ENCODE measurements at places on chromosomes 7 and 10.

- DNase-seq = peak; percentile 67
Observed at GRCh38 chr10:72322280-72323058, 32.2 kb downstream of the DNAJB12 start.

DNA sequence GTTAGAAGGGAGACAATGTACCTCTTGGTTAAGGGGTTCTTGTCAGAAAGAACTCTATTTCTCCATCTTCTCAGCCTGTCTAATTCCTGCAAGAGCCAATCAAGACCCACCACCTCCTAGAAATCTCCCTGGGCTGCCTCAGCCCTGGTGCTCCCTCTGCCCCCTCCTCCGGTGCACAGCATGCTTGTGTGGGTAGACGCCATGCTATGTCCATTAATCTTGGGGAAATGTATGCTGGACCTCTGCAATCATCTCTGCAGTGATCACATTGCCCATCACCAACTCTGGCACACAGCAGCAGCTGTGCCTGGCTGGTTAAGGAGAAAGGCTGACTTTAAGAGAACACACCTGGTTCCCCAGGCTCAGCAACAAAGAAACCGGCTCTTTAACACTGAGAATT lies 37.3 kb downstream of the SH3PXD2A start:
- no peak for DNase-seq

DNA sequence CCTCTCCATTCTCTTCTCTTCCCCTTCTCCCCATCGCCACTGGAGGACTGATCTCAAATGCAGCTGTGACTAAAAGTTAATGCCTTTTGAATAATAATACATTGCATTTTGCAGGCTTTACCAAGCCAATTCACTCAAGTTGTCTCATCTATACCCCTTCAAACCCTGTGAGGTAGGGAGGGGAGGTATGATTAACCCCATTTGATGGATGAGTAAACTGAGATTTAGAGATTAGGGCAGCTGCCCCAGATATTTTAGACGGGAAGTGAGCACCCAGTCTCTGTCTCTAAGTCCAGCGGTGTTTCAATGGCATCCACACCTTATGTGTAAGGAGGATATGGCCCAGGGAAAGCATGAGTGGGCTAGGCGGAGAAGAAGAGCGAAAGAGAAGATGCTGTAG lies 1.1 kb downstream of the CPA5 start:
- no peak for DNase-seq

DNA sequence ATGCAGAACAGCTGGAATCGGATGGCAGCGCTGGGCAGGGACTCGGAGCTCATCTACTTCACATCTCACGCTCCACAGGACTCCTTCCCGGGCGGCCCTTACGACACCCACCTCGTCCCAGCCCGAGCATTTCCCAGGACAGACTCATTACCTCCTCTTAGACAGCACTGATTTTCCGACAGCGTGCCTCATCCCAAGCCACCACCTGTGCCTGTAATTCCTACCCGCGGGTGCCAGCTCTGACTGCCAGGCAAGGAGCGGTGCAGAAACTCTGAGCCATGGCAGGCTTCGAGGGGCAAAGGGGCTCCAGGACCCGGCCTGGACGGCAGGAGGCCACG lies 25.6 kb downstream of the GPER1 start:
- DNase-seq = peak; percentile 3

- no peak for DNase-seq
Observed at GRCh38 chr7:73758581-73759138, 11.4 kb downstream of the CLDN3 start.

GRCh38 chr7:1913466-1914282 lies 243.6 kb downstream of the ELFN1 start:
- no peak for DNase-seq

DNA sequence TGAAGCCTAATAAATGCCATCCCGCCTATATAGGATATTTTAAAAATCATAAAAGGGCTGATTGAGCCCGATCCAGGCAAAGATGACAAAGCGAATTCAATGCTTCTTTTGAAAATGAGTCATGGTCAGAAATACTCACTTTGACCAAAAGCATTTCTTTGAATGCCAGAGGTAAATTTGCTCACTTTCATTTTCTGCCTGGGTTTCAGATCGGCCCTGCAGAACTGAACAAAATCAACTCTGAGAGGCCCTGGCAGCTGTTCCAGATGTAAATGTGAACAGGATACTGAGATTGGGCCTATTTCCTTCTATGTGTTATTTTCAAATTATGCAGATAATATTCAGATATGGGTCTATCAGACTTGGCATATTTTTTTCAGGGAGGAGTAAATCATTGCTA lies 114.8 kb upstream of the ARID5B start:
- DNase-seq = no peak

DNA sequence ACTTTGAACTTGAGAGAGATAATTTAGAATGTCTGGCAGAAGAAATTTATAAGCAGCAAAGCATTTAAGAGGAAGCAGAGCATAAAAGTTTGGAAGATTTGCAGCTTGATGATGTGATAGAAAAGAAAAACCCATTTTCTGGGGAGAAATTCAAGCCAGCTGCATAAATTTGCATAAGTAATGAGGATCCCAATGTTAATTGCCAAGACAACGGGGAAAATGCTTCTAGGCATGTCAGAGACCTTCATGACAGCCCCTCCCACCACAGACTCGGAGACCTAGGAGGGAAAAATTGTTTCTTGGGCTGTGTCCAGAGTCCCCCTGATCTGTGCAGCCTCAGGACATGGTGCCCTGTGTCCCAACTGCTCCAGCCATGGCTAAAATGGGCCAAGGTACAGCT lies 263.6 kb upstream of the POT1 start:
- no peak for DNase-seq

DNA sequence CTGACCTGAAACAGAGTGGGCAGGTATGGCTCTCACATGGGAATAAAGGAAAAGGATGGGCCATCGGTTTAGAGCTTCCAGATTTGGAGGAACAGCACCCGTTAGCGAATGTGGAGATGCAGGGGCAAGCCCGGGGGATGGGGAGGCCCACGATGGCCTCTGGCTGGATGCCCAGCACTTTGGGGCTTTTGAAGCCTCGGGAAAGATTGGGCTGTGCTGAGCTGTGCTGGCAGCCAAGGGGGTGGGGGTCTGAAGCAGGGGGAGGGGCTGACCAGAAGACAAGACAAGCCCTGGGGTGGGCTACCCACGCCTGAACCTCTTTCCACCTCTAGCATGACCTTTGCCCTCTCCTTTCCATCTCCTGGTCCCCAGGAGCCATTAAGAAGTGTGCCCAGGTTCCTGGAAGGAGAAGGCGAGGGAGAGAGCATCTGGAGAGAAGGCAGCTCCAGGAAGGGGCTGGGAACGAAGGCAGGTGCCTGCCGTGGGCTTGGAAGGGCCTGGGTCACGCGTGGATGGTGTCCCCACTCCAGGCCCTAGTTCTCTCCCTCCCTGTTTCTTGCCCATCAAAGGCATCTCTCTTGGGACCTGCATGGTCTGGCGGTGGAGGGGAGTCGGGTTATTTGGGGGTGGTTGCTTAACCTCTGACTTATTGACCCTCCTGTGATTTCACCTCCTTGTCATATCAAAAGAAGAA lies 39.7 kb downstream of the JAKMIP3 start:
- no peak for DNase-seq

DNA sequence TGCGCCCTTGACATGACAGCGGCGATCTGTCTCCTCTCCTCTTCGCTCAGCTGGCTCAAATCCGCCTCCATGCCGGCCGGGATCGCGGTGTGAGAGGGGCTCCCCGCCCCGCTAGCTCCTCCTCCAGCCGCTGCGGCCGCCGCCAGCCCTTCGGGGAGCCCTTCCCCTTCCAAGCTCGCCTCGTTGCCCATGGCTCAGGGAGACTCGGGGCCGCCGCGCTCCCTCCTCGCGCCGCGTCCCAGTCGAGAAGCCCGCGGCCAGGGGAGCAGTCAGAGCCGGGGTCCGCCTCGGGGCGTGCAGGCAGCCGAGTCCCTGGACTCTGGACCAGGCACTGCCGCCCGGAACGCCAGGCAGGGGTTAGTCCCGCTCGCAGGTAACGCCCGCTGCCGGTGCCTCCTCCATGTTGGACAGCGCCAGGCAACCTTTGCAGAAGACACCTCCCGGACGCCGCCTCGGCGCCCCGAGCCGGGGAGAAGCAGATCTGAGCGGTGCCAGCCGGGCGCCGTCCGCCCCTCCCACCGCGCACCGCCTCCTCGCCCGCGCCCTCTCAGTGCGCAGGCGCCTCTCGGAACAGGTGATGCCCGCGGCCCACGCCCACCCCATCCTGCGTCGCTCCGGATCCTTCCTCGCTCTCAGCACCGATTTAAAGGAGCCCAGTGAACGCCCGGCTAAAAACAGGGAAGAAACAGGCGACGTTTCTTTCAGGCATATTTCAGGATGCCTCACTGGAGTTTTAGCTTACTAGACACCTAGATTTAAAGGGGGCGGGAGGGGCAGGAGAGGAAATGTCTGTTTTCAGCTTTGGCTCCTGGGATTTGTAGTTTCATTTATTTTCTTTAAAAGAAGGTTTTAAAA lies at the start of gene PCLO:
PCLO (minus strand) TSS at position 483 of the 855 bp plus-strand sequence; CDS start at position 191, 292 bp downstream.
- DNase-seq = peak; percentile 35

- DNase-seq = no peak
Observed at GRCh38 chr7:128029405-128029995, 1.7 kb downstream of the LRRC4 start.

DNA sequence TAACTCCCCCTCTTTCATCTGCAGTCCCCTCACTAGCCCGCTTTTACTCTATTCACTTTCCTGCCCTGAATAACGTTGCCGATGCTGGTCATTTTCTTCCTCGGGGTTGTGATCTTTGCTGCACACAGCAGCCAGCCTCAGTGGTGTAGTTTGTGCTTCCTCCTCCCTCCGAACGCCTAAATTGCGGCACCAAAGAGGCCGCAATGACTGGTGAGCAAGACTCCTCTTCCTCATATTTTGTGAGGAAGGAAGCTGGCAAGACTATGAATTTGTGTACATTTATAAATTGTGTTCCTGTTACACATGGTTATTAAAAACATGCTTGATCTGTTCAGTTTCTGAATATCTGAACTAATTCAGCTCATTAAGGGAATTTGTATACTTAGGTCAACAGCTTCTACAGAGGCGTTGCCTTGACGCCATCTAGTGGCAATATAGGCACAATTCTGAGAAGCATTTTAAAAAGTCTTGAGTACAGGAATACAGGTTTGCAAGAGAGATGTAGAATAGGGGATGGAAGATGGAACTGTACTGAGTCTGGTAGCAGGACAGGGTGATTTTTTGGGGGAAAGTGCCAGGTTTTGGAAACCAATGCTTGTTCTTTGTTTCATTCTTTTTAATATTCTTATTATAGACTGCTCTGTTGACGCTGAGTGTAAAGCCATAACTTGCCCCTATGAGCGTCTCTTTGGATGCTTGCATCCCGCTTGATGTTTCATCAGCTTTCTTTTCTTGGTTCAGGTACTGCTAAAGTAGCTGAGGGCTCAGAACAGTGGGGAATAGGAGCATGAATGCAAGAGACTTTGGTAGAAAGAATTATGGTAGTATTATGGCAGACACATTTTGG lies 4.1 kb upstream of the TAS2R5 start:
- DNase-seq = no peak

GRCh38 chr7:99755085-99755484 lies 20.1 kb upstream of the CYP3A7 start:
- DNase-seq = no peak

GRCh38 chr10:56370217-56371113 lies 9.4 kb upstream of the ZWINT start:
- DNase-seq = no peak

DNA sequence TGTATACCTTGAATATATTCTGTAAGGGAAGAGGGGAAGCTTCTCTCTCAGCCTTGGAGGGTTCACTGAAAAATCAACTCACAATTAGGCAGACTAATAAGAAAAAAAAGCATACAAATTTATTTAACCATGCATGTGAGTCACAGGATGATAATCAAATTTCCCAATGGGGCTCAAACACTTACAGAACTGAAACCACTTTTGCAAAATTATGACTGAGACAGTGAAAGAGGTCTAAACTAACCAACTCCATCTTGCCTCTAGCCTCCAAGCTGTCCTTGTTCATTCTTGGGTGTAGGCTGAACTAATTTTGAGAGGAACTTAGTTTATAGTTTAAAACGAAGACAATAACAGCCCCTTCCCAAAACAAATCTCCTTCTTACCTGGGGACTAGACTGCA lies 618.3 kb upstream of the AUTS2 start:
- no peak for DNase-seq

Data from activated CD8-positive, alpha-beta memory T cell treated with anti-CD3 and anti-CD28 coated beads, Interleukin-2, amount 50 U/mL, for 4 hours (primary cell).